ENCODE measurements at places on chromosomes 4 and X.

GRCh38 chr4:120037411-120037810 is 29.2 kb downstream of the MAD2L1 start:
- no peak for DNase-seq

GRCh38 chr4:27084685-27085361 is 224.2 kb downstream of the STIM2 start:
- DNase-seq = no peak

- peak; percentile 76 for DNase-seq
These were observed 670.3 kb downstream of the IL1RAPL1 start for GRCh38 chrX:29257521-29257920.

DNA sequence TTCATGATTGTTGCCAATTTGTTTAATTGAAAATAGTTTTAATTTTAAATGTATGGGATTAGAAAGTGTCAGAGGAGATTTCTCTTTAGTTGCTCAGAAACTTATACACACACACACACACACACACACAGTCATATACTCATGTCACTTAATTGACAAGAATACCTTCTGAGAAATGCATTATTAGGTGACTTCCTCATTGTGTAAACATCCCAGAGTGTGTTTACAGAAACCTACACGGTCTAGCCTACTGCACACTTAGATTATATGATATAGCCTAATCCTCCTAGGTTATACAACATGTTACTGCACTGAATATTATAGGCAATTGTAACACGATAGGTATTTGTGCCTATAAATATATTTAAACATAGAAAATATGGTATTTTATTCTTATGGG is 1327.4 kb downstream of the FSTL5 start:
- DNase-seq = no peak

DNA sequence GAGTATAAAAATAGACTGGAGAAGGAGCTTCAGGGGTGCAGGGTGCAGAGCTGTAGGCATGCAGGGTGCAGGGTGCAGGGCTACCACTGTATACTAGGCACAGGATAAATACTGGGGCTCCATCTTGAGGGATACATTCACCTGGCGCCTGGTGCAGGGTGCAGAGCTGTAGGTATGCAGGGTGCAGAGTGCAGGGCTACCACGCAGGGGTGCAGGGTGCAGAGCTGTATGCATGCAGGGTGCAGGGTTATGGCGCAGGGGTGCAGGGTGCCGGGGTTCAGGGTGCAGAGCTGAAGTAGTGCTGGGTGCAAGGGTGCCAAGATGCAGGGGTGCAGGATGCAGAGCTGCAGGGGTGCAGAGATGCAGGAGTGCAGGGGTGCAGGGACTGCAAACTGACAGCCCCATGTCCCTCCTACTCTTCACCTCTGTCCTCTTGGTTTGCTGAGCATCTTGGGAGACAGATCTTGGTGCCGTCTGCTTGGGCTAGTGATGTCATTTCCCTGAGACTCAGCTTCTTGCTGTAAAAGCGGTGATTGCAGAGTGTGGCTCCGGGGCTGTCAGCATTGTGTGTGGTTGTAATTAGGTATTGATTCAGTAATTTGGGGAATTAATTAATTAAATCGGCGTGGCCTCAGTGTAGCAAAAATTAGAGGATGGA is 91.2 kb downstream of the ADRA2C start:
- DNase-seq = no peak

Data from fibroblast of skin of left biceps (primary cell).